ENCODE measurements at places on chromosomes 5 and 9.

- DNase-seq = no peak
Measured at GRCh38 chr5:90437663-90438062, 28.1 kb upstream of the CETN3 start.

- no peak for DNase-seq
Measured at GRCh38 chr9:128011071-128011817, 30.5 kb upstream of the EEIG1 start.

DNA sequence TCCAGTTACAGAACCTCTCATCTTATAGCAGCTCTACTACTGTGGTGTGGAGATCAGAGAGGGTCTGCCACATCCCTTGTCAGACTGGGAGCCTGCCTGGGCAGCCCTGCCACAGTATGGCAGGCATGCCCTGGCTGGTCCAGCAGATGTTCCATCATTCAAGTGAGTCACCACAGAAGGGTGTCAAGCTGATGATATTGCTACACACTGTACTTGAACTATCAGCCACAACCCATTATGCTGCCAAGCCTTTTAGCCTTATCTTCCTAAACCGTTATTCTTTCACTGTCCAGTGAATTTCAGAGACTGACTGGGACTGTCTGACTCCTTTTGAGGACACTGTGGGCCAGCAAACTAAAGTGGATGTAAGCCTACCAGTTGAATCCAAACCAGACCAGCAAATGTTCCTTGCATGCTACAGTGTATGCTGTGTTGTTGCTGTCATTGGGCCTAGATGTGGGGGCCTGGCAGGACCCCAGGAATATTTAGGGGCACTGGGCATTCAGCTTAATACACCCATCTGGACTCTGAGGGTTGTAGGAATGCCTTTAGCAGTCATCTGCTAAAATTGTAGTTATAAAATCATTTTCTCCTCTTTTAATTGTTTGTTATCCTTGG, 202.6 kb downstream of the NR3C1 start:
- DNase-seq = no peak

GRCh38 chr9:89888677-89889076, 283.9 kb downstream of the GADD45G start:
- no peak for DNase-seq

DNA sequence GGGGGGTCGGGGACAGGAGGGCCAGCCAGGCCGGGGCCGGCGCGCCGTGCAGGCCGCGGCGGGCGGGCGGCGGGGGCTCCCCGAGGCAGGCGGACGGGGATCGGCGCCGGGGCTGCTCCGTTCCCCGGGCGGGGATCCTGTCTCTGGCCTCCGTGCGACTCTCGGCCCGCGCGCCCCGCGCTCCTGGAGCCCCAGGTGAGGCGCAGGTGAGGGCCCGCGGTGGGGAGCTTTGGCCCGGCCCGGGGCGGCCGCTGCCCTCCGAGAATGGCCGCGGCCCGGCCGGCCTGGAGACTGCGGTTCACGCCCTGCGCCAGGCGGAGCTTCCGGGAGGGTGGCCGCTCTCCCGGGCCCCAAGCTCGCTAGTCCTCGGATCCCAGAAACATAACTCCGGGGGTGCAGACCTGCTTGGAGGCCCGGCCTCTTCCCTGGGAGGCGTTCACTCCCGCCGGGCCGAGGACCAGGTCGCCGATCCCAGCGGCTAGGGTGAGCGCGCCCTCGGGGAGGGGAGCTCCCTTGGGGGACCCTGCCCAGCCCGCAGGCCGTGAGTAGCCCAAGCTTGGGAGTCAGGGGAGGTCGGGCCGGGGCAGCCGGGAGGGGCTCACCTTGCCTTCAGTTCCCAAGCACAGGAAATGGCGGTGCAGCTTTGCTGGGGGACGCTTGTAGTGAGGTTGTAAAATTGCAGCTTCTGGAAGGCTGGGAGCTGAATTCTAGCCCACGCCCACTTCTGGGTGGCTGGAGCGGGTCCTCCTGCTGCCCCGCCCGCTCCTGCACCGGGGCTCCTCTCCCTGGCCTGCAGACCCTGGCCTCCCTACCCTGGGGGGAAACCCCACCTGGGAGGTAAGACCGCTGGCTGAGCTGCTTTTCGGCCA, 723 bp downstream of the PPP1R26 start:
- DNase-seq = peak; percentile 59

GRCh38 chr5:2178528-2178927, 295.8 kb upstream of the IRX4 start:
- DNase-seq = no peak

DNA sequence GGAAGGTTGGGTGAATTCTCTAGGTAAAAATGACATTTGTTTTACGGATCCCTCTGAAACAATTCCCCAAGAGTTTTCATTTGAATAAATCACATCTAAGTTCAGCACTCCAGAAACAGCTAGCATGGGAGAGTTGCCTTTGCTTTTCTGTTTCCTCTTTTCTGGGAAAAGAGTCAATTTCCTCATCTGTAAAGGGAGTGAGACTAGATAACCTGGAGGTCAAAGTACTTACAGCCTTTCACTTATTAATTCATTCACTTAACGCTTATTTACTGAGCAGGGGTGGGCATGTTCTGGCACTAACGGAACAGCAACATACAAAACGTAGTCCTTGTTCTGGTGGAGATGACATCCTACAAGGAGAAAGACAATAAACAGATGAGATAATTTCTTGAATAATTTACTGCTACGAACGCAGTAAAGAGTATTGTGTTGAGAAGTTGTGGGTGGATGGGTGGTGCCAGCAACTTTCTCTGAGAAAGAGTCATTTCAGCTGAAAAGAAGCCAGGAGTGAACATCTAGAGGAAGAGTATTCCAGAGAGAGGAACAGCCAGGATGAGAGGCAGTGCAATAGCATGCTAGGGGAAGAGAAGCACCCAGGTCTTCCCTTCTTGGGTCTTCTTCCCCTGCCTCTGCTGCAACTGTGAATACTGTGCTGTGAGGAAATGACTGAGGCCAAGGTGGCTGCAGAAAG, 335.6 kb downstream of the ZSWIM6 start:
- no peak for DNase-seq

DNA sequence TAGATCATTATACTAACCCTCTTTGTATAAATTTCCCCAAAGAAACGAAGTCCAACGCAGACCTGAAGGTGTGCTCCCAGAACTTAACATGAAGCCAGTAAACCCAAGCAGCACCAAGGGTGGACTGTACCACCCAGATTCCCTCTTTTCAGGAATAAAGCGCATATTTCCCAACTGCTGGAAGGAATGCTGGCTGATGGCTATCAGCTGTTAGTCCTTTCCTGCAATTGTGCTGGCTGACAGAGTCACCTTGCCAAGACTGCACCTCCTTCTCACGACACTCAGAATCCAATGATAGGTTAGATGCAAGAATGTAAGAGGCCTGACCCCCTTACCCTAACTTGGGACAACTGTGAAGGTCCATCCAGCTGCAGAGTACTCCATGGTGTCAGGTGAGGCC, 93.9 kb downstream of the MAPKAP1 start:
- no peak for DNase-seq

DNA sequence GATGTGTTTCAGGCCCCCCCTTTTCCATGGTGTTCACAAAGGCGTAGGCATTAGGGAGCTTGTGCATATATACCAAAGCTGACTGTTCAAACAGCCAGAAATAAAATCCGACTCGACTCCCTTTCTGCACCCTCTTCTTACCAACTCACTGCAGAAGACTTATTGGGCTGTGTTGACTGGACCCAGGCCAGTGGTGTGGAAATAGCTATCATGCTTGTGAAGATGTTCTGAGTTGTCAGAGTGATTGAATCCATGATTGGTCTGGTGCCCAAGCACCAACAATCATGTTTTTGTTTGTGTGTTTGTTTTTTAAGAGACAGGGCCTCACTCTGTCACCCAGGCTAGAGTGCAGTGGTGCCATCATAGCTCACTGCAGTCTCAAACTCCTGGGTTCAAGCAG, 21.6 kb downstream of the TJP2 start:
- no peak for DNase-seq

GRCh38 chr9:3696368-3696767, 170.6 kb upstream of the RFX3 start:
- no peak for DNase-seq

GRCh38 chr5:62506659-62507460, 71.8 kb upstream of the LRRC70 start:
- no peak for DNase-seq

GRCh38 chr5:153523211-153523610, 32.7 kb downstream of the GRIA1 start:
- DNase-seq = no peak

DNA sequence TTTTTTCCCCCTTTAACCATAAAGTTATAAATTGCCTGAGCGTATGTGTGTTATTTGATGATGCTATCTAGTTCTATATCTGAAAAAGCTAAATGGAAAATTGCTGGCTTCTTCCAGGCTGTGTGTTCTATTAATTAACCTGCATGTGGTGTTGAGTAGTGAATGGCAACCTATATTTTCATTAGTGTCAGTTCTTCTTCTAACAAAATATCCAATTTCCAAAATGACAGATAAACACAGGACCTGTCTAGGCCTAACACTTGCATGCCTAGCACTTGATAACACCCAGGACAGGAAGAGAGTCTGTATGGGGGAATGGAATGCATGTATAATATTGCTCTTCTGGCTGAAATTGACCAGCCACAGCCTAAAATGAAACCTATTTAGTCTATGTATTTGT, 91.7 kb downstream of the CD180 start:
- no peak for DNase-seq

DNA sequence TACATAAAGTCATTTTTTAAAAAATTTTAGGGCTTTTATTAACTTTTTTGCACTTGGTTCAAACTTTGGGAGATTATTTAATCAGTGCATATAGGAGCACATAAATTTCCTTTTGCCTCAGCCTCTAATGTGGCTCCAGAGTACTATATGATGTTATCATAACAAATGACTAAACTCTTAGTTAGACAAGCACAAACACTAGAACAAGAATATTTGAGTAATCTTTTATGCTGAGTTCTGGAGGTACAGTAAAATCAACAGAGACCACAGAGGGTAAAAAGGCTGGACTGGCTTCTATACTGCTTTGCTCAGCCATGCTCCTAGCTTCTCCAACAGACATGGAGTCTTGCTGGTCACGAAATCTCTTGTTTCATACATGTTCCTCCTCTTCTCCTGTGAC, 52.5 kb upstream of the SGCD start:
- DNase-seq = no peak

- no peak for DNase-seq
Measured at GRCh38 chr9:4923580-4924544, 61.2 kb upstream of the JAK2 start.

DNA sequence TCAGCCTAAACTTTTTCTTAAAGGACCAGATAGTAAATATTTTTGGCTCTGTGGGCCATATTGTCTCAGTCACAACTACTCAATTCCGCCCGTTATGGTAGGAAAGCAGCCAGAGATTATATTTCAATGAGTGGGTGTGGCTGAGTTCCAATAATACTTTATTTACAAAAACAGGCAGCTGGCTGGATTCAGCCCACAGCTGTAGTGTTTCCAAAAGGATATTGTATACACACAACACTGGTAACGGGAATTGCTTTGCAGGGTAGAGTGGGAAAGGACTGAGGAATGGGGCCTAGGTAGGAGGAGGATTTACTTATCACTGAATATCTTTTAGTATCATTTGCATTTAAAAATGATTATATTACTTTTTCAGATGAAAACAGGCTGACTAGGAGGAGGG, 21.0 kb downstream of the GCNT4 start:
- no peak for DNase-seq

DNA sequence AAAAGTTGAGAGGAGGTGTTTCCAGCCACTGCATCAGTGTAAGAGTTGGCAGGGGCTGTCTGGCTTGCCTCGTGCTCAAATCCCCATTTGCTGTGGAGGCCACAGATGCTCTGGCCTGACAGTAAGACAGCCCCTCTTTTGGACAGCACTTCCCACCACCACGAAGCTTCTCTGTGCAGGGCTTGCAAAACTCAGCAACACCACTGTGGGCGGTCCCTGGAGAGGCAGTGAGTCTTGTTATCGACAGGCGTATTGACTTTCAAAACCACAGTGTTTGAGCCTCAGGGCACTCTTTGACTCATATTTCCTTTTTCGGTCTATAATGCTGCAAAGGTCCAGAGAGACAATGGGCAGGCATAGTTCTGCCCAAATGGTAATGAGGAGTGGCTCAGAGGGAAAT, 539.5 kb downstream of the EBF1 start:
- no peak for DNase-seq

- no peak for DNase-seq
Measured at GRCh38 chr9:3262826-3263529, 262.8 kb downstream of the RFX3 start.

DNA sequence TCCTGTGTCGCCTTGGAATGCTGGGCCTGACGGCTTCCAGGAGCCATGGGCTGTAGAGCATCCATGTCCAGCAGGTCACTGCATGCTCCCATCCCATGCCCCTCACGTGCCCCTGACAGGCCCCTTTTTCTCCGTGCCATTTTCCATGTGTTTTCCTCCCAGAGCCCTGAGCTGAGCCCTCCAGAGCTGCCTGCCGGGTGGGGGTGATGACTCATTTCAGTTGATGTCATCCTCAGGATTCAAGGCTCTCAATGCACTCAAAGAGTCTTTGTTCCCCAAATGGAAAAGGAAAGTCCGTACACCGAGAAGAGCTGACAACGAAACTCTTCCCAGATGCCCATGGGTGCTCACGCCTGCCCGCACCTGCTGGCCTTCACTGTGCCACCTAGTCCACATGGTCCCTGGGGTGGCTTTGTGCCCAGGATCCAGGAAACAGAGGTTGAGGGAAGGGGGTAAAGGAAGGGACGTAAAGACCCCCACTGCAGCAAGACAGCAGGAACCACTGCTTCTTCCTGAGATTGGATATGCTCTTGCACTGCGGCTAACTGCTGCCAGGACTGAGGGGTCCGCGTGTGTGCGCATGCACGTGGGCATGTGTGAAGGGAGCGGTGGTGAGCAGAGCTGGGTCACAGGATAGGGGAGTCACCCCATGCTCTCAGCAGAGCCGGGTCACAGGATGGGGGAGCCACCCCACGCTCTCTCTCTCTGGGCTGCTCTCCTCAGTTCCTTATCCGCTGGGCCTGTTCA, 27.6 kb downstream of the COL15A1 start:
- no peak for DNase-seq

GRCh38 chr5:181260720-181261319, at the start of gene TRIM52:
Gene TRIM52 (minus strand): TSS chr5:181261143. CDS start chr5:181260813, 330 bp downstream.
- peak; percentile 96 for DNase-seq

- peak; percentile 77 for DNase-seq
Measured at GRCh38 chr5:157328277-157328912, 62.5 kb downstream of the CYFIP2 start.

GRCh38 chr5:72313141-72313540, 6.9 kb downstream of the MRPS27 start:
- no peak for DNase-seq

DNA sequence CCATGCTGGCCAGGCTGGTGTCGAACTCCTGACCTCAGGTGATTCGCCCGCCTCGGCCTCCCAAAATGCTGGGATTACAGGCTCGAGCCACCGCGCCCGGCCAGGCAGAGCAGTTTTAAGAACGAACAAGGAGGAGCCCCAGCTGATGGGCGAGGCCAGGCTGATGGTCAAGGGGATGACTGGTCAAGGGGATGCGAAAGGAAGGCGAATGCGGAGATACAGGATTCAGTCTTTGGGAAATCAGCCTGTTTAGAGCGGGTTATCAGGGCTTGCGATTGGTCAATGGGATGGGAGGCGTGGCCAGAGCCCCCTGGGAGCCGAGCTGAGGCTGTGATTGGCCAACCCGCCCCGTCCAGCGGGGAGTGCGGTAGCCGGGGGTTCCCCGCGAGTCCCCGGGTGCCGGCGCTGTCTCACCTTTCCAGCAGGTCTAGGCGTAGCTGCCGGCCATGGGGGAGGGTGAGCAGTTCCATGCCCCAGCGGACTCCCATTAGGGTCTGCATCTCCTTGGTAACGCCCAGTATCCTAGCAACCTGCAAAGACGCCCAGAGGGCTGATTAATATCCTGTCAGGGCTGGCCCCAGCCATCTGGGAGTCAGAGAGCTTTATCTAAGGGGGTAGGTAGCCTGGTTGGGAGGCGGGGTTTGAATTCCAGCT, 7.5 kb upstream of the TOR2A start:
- no peak for DNase-seq
